ENCODE measurements at places on chromosomes 11 and 22.

DNA sequence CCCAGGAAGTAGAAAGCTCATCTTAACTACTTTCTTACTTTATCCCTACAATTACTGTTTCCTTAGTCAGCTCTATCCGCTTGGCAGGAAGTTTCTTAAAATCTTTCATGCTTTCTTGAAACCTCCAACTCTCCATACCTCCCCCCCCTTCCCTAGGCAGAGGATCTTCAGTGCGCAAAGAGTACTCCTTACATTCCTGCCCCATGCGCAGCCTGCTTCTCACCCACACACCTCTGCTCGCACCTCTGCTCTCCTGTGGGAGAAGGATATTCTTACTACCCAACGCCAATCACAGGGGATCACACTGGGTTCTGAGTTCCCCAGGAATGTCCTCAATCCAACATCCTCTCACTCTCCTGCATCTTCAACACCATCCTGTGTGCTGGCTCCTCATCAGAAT lies 12.3 kb downstream of the TCF20 start:
- DNase-seq: no peak

DNA sequence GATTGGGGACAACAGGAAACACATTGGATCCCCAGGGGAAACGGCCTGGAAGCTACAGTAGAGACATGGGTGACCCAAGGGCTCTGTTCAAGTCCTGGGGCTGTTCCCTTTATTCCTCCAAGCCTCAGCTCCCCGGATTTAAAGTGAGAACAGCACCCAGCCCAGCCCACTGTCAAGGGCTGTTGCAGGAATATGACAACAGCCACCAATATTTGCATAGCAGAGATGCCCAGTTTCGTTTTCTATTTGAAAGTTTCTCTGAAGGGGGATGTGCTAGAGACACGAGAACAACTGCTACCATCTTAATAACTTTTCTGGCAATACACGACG lies 81.1 kb upstream of the WNT7B start:
- peak; percentile 17 for DNase-seq

DNA sequence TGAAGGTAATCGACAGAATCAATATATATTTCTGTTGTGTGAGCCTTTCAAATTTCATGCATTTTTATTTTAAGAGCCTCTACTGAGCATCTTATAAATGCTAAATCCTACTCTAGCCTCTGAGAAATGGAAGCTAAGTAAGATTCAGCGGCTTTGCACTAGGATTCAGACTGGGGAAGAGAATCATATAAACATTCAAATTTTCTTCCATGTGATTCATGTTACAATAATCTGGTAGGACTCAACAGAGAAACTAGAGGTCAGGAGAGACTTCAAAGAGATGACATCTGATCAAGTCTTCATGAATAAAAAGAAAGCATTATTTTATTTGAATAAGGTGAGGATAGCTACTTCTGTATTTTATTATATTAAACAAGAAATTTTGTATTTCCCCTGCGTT lies 538.9 kb downstream of the DLG2 start:
- DNase-seq: no peak

DNA sequence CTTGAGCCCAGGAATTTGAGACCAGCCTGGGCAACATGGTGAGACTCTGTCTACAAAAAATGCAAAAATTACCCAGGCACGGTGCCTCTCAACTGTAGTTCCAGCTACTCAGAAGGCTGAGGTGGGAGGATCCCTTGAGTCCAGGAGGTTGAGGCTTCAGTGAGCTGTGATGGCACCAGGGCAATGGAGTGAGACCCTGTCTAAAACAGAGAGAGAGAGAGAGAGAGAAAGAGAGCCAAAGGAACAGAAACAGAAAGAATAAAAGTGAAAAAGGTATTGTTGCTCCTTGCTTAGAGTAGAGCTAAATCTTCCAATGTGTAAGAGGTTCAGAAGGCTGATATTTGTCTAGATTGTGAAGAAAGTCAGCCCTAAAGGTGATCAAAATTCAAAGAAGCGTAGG lies 8.9 kb upstream of the ETS1 start:
- DNase-seq: no peak

DNA sequence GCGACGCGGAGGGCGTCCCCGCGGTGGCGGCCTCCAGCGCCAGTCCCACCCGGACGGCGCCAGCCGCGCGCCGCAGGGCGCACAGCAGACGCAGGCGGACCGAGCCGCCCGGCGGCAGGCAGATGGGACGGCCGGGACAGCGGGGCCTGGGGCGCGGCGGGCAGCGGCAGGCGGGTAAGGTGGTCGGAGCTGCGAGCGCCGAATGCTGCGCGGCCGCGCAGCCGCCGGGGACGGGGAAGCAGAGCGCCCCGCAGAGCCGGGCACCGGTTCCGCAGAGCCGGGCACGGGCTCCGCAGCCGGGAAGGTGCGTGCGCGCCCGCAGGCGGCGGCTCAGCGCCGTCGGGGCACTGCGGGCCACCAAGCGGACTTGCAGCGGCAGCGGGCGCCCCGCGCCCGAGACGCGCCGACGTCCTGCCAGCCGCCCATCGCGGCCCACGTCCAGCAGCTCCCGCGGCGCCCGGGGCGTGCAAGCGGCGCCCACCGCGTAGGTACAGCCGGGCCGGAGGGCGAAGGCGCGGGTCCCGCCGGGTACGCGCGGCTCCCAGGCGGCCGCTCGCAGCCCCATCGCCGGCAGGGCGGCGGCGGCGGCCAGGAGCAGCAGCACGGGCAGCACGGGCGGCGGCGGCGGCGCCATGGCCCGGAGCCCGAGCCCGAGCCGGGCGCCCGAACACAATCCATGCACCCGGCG lies 739 bp downstream of the CELSR1 start:
- no peak for DNase-seq

GRCh38 chr11:6388748-6389147 lies 1.5 kb upstream of the SMPD1 start:
- DNase-seq: no peak

DNA sequence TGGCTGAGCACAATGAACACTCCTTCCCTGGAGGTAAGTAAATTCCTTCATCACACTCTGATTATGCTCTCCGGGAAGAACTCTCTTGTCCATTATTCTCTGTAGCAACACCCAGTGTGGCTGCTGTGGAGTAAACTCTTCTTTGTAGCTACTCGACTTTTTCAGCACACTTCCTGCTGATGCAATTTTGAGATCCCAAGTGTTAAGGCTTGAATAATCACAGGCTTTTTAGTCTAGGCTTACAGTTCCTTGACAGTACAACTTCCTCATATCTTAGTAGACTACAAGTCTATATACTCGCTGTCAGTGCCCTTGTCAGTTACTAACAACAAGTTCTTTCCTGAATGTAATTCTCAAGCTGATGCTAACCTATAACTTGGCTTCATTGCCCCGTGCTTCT lies 301.8 kb upstream of the API5 start:
- no peak for DNase-seq

GRCh38 chr22:34303656-34304055 lies 383.4 kb upstream of the LARGE1 start:
- no peak for DNase-seq

DNA sequence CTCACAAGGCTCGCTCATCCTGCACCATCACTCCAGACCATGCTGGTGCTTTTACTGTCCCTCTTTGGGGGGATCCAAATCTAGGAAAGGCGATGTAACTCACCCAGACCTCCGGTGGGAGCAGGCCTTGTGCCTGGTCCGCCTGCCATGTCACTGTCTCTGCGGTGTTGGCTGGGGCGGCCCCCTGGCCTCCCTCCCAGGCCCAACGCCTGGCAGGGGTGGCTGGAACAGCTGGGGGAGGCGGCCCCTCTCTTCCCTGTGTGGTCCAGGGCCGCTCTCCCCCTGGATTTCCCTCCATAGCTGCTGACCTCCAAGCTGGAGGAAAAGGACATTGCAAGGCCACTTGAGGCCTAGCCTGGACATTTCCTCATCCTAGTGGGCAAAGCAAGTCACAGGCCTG lies 11.1 kb upstream of the MGAT3 start:
- no peak for DNase-seq
